ENCODE measurements at places on chromosomes 4 and X.
A peak's percentile ranks its signal among the peaks of the same experiment; 100 is the strongest.

- no peak for DNase-seq
These were observed 727.7 kb downstream of the DMD start for GRCh38 chrX:32483534-32484136.

GRCh38 chr4:127642169-127642568, 9.4 kb downstream of the INTU start:
- no peak for DNase-seq

DNA sequence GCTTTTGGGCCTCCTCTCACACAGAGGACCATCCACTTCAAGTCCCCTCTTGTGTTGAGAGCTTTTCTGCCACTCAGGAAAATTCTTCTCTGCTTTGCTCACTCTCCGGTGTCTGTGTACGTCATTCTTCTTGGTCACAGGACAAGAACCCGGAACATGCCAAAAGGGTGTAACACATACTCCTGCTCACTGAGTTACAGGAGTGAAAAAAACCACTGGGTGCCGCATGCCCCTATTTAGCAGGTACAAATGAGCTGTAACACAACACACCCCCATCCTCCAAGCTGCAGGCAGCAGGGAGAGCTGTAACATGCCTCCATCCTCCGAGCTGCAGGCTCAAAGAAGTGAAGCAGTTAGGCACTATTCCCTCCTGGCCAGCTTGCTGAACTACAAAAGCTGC, 13.0 kb upstream of the CXCL2 start:
- no peak for DNase-seq

DNA sequence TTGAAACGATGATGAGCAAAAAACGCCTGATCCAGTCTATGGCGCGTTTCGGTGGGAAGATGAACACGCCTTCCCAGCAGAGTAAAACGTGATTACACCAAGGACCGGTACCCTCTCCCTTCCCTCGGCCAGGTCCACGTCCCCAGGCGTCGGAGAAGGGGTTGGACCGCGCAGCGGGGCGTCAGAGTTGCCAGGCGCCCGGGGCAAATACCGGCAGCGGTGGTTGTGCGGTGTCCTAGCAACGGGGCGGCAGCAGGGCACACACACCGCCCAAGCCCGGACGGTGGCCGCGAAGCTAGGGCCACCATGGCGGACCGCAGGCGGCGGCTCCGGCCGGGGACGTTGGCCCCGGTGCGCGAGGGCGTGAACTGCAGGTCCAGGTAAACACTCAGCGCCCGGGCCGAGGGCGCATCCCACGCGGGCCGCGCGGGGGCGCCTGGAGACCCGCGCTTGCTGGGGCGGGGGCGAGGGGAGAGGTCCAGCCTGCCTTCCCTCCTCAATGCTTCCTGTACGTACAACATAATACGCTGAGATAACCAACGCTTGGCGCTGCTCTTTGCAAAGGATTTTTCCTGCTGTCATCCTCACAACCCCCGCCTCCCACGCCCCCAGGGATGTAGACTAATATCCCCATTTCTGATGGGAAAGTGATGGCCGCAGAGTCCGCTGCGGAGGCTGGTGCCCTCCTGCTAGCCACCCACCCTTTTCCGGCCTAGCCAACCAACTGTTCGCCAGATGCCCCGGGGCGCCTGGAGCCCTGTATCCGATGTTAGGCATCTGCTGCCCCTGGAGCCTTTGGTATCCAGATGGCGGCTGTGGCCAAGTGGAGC, at the start of gene FAM47E:
Gene FAM47E (plus strand): TSS at position 281 of the 830 bp plus-strand sequence. CDS start 26 bp downstream, at position 307.
- DNase-seq: peak; percentile 84

All from NCI-H1930 (cell line).